ENCODE measurements at places on chromosomes 11 and 22.

DNA sequence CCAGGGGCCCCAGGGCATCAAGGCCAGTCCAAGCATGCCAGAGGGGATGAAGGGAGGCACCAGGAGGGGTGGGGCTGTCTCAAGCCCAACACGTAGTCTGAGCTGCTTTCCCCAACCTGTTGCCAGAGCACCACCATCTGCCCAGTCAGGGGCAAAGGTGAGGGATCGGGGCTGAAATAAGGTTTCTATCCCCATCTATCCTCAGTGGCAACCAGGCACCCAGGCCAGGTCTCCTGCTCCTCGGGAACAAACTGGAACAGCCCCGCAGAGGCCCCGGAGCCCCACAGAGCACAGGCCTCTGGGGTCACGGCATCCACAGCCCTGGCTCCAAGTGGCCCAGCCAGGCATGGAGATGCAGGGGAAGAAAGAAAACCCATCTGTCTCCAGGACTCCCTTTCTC lies 19.3 kb downstream of the STARD10 start:
- no peak for DNase-seq

- DNase-seq: no peak
These were observed 20.3 kb upstream of the PGM2L1 start for GRCh38 chr11:74418509-74418895.

GRCh38 chr11:12291766-12292165 lies 85.6 kb upstream of the PARVA start:
- no peak for DNase-seq

- no peak for DNase-seq
These were observed 27.3 kb downstream of the FCHSD2 start for GRCh38 chr11:73114835-73115220.

- DNase-seq: no peak
These were observed 93.0 kb upstream of the BID start for GRCh38 chr22:17867160-17867785.

DNA sequence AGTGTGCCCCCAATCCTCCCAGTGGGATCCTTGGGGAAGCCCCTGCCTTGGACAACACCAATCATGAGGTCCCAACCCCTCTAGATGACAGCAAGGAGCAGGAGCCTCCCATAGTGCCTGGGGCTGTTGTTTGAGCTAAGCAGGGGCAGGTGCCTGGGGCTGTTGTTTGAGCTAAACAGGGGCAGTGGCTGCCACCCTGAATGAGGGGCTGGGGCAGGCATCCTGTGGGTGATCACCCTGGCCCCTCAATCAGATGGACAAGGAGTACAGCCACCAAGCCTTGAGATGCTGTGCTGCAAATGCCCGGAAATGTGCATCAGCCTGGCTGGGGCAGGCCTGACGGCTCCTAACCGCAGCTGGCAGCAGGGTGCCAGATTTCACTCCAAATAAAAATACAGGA lies 66.7 kb downstream of the MYEOV start:
- no peak for DNase-seq

DNA sequence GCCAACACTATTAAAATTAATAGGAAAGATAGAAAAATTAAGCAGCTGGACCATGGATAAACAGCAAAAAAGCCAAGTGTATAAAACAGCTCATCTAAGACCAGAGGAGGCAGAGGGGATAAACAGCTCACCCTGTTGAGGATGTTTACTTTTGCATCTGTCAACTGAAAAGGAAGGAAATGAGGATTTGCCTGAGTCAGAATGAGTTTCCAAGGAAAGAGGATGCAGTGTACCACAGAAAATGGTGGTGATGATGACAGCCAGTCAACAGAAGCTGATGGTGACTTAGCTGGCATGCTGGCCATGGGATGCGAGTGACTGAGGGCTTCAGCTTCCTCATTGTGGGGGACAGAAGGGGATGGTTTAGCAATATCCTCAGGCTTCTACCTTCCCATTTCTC lies 183.5 kb downstream of the KIRREL3 start:
- no peak for DNase-seq

GRCh38 chr11:111000400-111001080 lies 245.0 kb upstream of the POU2AF2 start:
- DNase-seq: no peak

DNA sequence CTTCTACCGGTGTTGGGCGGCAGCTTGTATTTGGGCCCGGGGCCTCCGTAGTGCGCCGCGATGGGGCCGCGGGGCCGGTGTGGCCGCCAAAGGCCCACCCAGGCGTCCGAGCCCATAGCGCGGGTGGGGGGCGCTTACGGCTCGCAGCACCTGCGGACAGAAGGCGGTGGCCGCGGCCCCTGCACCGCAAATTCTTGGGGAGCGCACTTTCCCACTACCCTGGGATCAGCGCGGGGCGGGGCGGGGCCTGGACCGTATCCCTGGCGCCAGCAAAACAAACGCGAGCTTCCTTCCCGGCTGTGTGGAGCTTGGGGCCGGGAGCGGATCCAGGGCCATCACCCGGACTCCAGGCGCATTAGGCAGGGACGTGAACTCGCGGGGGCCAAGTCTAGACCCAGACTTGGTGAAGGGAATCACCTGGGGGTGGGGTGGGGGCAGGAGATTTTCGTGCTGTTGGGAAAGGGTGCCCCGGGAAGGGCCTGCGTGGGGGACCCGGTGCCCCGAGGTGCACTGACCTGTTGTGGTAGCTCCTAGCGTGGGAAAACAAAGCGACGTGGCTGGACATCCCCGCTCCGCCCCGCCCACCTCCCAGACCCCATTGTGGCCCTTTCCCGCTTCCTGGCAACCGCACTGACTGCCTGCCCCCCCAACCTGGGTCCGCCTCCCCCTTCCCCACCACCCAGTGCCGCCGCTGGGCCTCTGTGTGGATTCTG lies 2.3 kb upstream of the TYMP start:
- peak; percentile 38 for DNase-seq

- DNase-seq: no peak
These were observed 13.7 kb downstream of the SULT4A1 start for GRCh38 chr22:43848366-43849171.

DNA sequence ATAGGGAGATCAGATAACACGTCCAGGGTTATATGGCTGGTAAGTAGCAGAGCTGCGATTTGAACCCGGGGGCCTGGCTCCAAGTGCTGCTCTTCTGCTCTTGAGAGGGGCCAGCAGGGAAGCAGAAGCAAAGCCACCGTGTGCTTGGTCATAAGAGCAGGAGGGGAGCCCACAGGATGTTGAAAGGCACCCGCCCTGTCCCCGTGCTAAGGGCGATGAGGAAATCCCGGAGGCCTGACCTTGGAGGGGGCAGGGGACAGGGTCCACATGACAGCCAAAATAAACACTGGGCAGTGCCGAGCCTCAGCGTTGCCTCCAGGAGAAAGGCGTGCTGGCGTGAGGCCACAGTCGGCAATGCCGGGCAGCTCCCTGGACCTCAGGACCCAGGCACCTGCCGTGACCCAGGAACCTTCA lies 28.8 kb downstream of the TOM1 start:
- no peak for DNase-seq

DNA sequence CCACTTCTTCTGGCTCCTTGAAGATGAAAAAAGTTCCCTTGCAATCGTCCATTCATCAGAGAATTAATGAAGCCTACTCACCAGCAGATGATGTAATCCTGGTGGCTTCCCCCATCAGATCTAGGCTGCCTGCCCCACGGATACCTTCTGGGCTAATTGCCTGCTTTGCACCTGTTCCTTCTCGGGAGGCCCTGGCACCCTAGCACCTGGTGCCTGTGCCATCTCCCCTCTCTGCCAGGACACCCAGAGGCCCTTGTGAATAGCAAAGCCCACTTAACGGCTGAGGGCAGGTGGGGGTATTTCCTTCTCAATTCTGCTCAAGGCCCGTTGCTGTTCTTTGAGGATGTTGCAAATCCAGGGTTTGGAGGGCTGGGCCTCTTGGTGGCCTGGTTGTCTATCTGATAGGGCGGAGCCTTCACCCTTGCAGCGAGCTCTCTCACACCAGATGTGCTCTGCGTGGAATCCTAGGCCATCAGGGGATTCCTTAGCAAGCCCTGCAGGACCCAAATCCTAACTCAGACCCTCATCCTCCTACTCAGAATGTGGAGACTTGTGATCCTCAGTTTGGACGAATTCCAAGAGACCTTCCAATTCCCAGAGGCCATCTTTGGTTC lies at the start of gene LMO2:
Gene LMO2, minus strand, starts transcription at position 363 of the 614 bp plus-strand sequence. CDS start 22,360 bp downstream, outside the sequence.
- peak; percentile 30 for DNase-seq

- DNase-seq: no peak
These were observed 60.2 kb upstream of the LYVE1 start for GRCh38 chr11:10628508-10629236.

- DNase-seq: no peak
These were observed 125.0 kb downstream of the CCDC81 start for GRCh38 chr11:86499723-86500129.

DNA sequence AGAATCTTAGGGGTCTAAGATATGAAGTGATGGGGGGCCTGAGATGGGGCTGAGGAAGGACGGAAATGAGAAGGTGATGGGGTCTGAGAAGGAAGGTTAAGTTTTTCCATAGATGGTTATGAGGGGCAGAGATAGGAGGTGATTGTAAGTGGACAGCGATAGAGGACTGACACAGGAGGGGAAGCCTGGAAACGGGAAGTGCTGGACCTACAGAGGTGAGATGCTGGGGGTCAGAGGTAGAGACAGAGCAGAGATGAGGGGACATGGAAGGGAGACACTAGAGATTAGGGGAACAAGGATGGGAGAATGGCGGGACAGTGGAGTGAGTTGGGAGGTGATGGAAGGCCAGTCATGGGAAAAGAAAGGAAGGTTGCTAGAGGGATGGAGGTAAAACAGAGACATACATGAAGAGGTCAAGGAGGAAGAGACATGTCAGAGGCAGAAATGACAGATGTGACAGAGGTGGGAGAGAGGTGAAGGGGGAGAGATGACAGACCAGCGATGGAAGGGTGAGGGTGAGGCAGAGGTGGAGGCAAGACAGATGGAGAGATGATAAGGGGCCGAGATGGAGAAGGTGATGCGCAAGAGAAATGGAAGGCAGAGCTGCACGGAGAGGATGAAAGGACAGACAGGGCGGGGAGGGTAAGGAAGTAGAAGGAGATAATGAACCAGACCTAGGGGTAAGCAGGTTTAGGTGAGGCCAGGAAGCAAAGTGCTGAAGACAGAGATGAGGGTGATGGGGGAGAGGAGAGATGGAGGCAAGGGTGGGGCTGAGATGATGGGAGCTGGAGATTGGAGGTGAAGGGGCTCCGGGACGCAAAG lies 50.8 kb downstream of the SLC22A12 start:
- no peak for DNase-seq

- DNase-seq: no peak
These were observed 1234.0 kb downstream of the TBC1D22A start for GRCh38 chr22:47996446-47996857.

DNA sequence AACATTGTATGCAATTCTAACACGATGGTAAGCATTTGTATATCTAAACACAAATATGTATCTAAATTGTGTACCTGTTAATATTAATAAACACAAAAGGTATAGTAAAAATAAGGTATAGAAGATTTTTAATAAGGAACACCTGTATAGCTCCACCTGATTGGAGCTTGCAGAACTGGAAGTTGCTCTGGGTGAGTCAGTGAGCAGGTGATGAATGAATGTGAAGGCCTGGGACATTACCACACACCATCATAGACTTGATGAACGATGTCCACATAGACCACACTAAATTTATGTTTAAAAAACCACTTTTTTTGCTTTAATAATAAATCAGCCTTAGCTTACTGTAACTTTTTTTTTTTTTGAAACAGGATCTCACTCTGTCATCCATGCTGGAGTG lies 97.6 kb upstream of the CLMP start:
- no peak for DNase-seq

DNA sequence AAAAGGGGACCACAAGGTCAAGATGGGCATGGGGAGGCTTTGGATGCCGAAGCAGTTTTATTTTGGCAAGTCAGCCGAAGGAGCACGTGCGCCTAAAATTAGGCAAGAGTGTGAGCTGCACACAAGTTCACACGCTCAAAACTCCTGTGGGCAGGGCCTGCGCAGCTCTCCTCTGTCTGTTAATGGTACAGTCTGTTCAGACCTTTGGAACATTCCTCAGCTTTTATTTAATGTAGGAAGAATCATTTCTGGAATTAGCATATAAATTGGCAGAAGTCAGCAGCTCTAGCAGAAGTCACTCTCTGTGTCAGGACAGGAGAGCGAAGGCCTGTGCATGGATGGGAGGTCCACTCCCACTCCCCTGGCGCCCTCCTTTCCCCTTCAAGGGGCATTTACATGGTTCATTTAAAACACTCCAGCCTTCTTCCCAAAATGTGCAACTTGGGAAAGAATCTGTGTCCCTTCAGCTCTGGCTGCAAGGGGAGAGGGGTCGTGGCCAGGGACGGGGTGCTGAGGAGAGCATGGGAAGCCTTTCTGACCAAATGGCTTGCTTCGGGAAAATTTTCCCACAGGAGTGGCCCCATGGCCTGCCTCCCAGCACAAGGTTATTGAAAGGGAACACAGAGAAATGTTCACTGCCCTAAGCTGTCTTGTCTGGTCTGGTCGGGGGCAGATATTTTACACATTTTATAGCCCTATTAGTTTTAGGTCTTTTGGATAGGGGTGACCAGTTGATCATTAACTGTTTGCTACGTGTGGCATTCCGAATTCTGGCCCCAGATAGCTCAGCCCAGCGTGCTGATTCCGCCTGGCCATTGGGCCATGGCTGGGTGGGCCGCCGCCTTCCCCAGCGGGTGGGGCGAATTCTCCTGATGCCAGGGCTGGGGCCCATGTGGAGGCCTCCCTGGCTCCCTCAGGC lies 43.9 kb upstream of the SMIM38 start:
- no peak for DNase-seq

- DNase-seq: peak; percentile 41
These were observed 25.7 kb downstream of the DRD4 start for GRCh38 chr11:662689-663274.

DNA sequence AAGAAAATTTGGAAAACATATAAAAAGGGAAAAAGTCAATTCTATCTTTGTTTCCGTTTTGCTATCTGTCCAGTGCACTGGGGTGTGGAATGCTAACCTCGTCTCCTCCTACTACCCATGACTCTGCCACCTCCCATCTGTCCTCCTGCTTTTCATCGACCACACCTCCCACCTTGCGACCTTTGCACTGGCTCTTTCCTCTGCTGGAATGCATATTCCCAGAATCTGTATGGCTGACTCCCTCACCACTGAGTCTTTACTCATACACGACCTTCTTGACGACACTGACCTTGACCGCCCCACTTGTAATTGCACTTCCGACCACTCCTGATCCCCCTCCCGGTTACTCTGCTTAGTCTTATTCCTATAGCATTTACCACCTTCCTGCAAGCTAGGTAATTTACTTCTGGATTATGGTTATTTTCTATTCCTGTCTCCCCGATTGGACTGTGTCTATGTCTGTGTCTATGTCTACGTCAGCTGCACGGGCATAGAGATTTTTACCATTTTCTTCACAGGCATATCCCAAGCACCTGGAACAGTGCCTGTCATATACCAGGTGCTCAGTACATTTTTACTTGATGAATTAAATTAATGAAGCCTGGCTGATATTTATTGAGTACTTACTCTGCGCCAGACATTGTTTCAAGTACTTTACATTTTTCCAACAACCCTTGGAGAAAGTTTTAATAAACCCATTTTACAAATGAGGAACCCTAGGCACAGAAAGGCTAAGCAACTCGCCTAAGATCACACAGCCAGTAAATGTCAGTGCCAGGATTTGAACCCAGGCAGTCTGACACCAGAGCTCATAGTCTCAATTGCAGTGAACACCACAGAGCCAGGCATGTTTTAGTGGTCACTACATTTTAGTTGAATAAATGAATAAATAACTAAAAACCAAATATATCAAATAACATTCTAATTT lies 89.3 kb upstream of the SLC22A12 start:
- no peak for DNase-seq

Measured in stimulated activated naive CD8-positive, alpha-beta T cell treated with anti-CD3 and anti-CD28 coated beads, Interleukin-15, amount 100 ng/mL, for 72 hours (primary cell).